Activated T-cell treated with anti-CD3 and anti-CD28 coated beads for 4 hours (primary cell): ENCODE measurements at places on chromosomes 2 and 18.

DNA sequence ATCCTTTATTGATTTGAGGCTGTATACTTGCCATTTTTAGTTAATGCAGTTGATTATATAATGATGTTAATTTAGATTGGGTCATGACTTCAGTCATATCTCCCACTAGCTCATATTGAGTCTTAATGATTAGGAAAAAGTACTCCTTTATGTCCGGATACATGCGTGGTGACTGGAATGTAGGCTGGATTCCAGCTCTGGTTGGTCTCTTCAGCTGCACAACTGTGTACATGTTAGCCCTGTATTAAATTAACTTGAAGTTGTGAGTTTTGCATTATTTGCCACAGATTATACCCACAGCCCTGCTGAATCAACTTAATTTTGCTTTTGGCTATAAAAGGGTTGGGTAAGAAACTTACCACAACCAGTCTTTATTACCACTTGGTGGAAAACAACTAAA is 22.5 kb downstream of the MOB4 start:
- DNase-seq: no peak

DNA sequence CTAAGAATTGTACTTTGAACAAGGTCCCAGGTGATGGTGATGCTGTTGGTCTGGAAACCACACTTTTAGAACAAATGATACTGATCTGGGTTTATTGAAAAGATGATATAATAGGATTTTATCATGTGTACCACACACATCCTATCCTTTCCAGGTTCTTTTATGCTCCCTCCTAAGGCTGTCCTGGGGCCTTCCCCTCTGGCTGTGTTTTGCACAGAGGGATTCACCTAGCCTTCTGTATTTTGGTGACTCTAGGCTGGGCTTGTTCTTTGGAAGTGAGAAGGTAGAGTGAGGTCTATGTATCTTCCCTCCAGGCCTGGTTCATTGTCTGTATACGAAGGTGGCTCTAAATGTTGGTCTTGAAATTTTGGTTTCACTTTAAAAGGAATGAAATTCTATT is 12.7 kb downstream of the ANXA4 start:
- no peak for DNase-seq

- no peak for DNase-seq
Observed at GRCh38 chr18:68763083-68763482, 34.8 kb upstream of the CCDC102B start.

DNA sequence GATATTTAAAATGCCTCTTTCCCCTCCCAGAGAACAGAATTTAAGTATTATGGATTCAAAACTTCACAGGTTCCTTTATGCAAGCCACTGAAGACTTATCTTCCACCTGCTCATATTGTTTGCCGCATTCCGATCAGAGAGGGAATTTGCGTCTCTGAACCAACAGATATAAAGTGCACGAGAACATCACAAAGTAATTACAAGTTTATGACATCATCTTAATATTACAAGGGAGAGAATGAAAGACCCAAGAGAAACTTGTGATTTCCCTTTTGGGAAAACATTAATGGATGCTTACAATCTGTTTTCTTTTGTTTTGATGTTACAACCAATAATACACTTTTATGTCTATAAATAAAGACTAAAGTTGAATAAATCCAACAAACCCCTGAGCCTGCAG is 631.0 kb downstream of the BCL11A start:
- no peak for DNase-seq

DNA sequence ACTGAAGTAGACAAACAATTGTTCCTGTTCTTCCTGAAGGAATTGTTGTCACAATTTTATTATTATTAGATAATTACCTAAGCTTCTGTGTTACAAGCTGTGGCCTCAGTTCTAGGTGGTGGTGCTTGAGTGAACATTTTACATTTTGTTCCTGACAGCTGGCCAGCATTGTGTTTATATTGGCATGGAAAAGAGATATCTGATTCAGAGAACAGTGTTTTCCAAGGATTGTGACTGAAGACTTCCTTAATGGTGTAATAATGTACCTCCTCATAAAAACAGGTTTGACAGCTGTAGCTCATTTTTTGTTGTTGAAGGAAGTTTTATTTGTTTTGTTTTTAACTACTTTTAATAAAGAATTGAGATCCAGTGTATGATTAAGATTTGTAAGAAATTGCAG is 95.2 kb downstream of the EPB41L5 start:
- no peak for DNase-seq

- no peak for DNase-seq
Observed at GRCh38 chr2:16655905-16656642, 9.6 kb downstream of the CYRIA start.

GRCh38 chr2:233495503-233496496 is 70.8 kb downstream of the USP40 start:
- DNase-seq: no peak

DNA sequence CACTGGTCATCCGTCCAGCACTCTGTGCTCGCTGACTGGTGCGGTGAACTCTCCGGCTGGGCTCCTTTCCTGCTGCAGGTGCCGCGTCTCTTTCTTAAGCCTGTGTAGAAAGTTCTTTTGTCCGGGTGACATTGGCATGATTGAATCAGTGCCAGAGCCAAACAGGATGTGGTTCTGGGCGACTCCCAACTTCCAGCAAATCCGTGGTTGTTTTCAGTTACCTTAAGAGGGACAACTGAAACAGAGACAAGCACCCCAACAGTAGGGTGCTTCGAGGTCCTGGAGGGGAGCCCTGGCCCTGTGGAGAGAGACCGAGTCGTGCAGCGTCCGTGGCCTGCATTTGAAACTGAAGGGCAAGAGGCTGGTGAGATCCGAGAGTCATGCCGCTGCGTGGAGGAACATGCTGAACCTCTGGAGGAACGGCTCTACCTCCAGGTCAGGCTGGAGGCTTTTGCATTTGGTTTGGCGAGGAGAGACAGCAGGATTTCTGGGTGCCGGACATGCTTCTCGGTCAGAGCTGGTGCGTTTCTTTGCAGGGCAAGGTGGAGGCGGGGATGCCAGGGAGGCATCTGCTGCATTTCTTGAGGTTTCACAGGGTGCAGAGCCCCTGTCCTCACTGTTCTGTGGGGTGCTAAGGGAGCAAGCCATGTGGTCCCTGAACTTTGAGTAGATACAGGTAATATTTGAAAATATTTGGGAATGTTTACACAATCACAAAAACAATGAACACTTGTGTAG is 26.8 kb downstream of the SH3BP4 start:
- no peak for DNase-seq

DNA sequence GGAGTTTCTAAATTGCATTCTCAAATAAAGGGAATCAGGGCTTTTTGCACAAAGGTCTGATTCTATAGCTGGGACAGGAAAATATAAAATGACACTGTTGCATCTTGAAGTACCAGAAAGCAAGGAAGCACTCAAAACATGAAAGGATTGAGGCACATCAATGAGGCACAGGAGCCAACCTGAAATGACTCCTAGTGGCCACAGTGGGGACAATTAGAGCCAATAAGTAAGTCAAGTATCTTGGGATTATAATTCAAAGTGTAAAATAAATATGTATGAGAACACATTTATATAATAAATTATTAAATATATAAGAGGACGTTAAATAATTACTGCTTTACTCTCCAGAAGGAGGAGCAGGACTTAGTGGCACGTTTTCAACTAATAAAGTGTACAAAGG is 1259.5 kb upstream of the CDH2 start:
- DNase-seq: no peak

DNA sequence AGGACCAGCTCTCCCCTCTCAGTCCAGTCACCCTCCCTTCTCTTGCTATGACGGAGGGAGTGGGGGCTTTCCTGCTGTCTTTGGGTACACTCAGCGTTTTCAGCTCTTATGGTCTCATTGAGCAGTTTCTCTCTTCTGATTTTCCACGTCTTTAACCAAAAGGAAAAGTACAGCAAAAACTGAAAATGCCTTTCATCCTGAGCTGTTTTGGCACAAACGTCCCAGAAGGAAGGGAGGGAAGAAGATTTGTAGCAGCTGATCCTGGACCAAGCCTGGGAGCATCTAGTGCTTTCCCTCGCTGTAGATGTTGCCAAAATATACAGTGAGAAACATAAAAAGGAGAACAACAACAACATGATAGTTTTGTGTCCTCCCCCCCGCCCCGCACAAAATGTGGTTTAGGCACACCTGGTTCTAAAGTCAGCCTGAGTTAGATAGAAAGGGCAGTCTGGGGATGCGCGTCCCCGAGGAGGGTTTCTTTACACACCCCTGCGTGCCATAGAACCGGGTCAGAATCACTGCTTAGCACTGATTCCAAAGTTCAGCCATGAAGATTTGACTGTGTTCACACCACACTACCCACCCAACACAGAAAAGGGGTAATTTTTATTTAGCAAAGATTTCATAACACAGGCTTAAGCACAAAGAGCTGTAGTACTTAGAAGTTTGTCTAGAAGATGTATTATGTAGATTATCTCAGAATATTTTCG is 53.4 kb downstream of the SLC40A1 start:
- DNase-seq: no peak

GRCh38 chr2:114821055-114821454 is 378.6 kb downstream of the DPP10 start:
- DNase-seq: no peak

DNA sequence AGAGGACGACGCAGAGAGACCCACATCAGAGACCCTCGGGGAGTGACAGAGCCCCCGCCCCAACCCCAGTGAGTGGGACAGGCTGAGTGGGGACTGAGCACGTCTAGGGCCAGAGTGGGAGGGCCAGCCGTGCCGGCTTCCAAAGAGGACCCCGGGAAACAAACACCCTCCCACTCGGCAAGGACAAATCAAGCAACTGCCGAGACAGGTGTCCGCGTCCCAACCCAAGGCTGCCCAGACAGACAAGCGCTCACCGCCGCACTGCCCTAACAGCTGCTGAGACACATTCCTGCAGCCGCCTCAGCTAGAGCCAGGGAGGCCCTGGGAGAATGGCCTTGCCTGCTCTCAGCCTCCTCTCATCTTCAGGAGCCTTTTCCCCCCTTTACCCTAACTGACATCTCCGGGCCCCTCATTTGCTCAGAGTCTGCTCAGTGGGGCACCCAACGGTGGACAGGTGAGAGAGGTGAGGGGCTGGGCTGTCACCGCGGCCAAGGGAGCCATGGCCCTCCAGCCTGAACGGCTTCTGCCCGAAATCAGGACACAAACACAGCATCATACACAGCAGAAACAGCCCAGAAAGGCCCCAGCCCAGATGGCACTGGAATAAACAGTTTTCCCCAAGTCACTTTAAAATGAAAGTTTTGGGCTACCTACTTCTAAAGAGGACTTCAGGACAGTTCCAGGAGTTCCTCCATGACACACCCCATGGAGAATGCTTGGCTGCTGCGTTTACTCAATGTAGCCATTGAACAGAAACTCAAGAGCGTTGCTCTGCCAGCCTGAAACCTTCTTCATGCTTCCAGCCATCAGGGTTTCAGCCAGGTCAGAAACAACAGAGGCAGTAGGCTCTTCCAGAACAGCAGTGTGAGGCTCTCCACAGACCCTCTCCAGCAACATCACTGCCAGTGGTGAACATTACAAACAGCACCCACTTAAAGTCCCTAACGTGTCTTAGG is 23.6 kb downstream of the SLC66A2 start:
- DNase-seq: no peak

DNA sequence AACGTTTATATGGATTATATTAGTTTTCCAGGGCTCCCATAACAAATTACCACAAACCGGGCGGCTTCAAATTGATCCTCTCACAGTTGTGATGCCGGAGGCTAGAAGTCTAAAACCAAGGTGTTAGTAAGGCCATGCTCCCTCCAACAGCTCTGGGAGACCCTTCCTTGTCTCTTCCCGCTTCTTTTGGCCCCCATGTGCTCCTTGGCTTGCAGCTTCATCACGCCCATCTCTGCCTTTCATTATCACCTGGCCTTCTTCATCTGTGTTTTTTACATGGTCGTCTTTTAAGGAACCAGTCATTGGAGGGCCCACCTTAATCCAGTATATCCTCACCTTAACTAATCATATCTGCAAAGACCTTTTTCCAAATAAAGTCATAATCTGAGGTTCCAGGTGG is 13.9 kb downstream of the MAPRE2 start:
- no peak for DNase-seq

DNA sequence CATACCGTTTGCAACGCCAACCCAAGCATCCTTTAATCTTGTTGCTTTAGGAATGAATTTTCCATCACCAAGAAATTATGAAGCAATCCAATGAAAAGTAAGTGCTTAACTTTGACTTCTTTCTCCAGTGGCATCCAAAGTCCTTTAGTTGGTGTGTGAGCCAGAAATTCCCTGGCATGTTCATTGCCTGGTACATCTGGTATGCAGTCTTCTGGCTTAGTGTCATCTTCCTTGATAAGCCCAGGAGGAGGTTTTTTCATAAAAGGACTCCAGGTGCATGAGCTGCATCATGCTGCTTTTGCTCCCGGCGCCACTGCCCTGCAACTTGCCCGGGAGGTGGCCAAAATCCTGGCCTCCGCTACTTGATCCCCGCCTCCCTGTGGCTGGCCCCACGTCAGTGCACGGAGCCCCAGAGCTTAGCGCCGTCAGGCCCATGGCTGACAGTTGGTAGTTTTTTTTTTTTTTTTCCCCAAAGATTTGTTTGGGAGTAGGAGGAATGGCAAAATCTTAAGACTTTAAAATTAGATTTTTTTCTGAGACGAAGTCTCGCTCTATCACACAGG is 58.7 kb downstream of the PUM2 start:
- DNase-seq: no peak

- no peak for DNase-seq
Observed at GRCh38 chr2:85273738-85274731, 53.8 kb downstream of the TGOLN2 start.

DNA sequence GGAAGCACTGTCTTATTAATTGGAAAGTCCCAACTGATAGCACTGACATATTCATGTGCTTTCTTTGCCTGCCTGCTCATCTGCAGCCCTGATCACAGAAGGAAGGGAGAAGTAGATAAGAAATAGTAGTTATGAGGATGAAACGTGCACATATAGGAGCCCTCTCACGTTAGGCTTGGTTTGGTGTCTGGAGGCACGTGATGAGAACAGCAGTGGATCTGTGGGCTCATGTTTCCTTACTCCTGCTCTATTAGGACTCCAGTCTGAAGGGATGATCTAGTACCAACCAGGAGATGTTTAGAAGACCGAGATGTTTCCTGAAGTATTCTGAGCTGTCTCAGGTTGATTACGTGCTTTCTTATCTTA is 84.9 kb downstream of the MAP4K4 start:
- no peak for DNase-seq

- DNase-seq: no peak
Observed at GRCh38 chr2:152930501-152930900, 212.1 kb downstream of the ARL6IP6 start.

DNA sequence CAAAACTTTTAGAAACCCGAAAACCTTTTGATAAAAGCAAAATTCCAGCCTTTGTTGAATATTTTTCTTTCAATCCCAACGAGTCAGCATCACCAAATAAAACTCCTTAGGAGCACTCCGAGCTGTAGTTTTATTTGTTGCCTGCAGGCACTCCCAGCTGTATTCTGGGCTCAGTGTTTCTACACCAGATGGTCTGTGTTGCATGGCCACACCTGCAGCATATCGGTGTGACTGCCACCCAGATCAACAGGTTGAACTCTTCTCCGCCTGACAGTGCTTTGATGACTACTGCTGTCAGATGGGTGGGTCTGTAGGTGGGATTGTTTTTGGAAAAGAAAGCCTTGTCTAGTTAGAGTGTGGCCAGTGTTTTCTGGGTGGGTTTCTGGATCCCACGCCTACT is 32.7 kb downstream of the APCDD1 start:
- DNase-seq: no peak
